GM12891 (cell line): ENCODE measurements at places on chromosomes 11 and 22.
A peak's percentile ranks its signal among the peaks of the same experiment; 100 is the strongest.

- DNase-seq: no peak
These were observed 89.9 kb upstream of the APOA1 start for GRCh38 chr11:116927163-116927974.

DNA sequence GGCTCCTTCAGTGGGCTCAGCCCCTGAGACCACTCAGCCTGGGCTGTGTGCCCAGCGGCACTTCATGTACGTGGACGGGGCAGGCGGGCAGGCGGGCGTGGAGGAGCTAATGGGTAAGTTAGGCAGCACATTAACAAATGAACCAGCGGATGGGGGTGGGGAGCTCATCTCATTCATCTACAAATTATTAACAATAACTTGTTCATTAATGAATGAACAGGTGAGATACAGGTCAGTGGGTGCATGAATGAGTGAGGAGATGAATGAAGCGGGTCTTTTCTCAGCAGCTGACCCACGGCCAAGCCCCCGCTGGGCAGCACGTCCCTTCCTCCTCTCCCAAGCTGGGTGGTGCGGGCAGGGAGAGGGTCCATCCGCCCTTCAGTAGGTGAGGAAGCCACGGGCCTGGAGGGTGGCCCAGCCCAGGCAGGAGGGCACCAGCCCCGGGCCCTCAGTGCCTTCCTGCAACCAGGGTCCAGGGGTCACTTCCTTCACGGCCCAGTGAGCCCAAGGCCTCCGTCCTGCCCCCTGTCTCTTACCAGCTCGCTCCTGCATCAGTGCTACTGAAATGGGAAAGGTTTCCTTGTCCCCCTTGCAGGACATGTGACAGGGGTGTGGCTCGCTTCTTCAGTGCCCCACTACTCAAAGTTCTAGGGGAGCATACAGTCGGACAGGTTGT is 60.5 kb upstream of the KCNQ1OT1 start:
- DNase-seq: no peak

GRCh38 chr11:65292890-65293289 is 21.8 kb upstream of the CDC42EP2 start:
- DNase-seq: no peak

DNA sequence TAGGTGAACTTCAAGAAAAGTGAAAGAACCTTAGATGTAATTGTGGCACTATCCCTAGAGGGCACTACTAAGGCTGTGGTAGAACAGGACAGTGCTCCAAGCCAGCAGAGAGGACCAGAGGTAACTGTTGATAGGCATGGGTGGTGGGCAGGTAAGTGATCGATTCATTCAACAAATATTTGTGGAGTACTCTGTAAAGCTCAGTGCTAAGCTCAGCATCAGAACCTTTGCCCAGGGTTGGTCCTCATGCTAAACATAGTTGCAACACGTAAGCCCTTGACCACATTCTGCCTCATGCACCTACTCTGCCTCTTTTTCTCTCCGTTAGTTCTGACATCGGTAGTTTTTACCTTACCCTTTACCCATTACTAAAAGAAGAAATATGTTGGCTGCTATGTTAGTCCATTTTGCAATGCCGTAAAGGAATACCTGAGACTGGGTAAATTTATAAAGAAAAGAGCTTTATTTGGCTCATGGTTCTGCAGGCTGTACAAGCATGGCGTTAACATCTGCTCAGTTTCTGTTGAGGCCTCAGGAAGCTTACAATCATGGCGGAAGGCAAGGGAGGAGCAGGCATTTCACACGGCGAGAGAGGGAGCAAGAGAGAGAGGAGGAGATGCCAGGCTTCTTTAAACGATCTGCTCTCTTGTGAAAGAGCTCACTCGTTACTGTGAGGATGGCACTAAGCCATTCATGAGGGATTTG is 18.4 kb upstream of the NNMT start:
- DNase-seq: no peak

GRCh38 chr11:58919980-58920379 is 19.3 kb upstream of the GLYATL1 start:
- no peak for DNase-seq

GRCh38 chr22:50074551-50075530 is 10.4 kb downstream of the MLC1 start:
- no peak for DNase-seq

GRCh38 chr11:43532041-43532440 is 148.5 kb upstream of the HSD17B12 start:
- no peak for DNase-seq

- no peak for DNase-seq
These were observed 43.2 kb downstream of the ME3 start for GRCh38 chr11:86629045-86629706.

GRCh38 chr11:45622861-45623260 is 42.6 kb downstream of the CHST1 start:
- DNase-seq: no peak

GRCh38 chr22:20946080-20946986 is 20.7 kb upstream of the AIFM3 start:
- DNase-seq: no peak

GRCh38 chr11:119747868-119748660 is 19.1 kb upstream of the NECTIN1 start:
- no peak for DNase-seq

- peak; percentile 86 for DNase-seq
These were observed 4.0 kb upstream of the MCAM start for GRCh38 chr11:119320776-119321524.

GRCh38 chr22:31046539-31047226 is 34.4 kb upstream of the SMTN start:
- DNase-seq: no peak

DNA sequence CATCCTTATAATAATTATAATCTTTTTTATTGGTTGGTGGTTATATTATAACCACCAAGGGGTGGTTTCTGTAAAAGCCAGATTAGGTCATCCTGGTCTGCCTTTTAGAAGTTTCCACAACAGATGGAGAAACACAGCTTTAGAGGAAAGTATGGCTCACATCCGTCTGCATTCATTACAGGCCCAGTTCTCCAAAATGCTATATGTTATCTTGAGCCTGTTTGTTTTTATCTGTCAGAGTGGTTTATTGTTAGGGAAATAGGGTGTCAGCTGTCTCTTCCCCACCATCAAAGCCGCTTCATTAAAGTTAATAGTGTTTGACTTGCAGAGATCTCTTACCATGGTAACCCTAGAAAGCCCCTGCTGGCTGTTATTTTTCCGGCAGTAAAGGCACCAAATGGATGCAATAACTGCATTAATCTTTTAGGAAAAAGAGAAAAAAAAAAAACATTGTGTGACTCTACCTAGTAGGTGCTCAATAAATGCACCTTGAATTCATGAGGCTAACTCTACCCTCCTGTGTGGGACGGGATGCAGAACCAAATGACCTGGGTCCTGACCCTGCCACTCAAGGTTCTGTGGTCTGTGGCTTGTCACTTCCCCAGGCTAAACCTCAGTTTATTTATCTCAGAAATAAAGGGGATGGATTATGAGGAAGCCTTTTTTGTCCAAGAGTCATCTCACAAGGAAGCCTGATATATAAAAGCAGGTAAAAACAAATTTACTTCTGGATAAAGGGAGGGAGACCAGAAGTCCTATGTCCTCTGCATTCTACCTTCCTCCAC is 118.3 kb downstream of the WT1 start:
- DNase-seq: no peak

GRCh38 chr11:117417856-117418255 is 90.2 kb downstream of the CEP164 start:
- DNase-seq: no peak

DNA sequence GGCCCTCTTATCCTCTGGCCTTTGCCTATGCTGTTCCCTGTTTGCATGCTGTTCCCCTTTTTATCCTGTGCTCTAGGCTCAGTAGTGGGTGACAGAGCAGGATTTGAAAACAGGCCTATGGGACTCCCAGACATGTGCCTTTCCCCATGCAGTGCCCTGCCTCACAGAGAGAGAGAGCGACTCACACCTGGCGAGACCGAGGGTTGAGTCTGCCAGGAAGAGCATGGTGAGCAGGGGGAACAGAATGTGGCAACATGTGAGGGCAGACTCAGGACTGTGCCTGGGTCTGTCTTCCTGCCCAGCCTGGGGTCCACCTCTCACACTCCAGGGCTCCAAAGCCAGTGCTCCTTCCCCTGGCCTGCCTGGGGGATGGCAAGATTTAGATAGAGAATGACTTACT is 75.0 kb downstream of the NFAM1 start:
- no peak for DNase-seq

DNA sequence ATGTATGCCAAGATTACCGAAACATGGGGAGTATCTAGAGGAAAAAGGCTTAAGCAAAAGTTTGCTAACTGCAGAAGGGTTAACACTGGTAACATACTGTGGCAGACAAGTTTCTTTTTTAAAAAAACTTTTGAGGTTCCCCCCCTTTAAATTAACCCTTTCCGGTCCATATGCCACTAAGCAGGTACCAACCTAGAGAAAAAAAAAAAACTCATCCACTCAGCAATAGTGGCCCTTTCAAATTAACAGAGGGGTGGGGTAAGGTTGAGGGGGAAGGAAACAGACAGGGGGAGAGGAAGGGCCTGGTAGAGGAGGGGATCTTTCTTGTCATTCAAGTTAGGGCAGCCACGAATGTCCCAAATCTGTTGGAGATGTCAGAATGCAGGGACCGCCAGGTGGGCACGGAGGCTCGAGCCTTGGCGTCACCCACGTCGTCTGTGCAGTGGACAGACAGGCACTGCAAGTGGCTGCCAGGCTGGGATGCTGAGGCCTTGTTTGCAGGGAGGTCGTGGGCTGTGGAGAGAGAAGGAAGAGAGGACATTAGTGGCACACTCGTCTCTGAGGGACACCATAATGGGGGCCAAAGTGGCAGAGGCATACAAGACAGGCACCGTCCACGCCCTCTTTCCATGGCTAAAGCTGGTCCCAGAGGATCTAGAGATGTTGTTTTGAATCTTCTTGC is 50.8 kb downstream of the MN1 start:
- DNase-seq: no peak

DNA sequence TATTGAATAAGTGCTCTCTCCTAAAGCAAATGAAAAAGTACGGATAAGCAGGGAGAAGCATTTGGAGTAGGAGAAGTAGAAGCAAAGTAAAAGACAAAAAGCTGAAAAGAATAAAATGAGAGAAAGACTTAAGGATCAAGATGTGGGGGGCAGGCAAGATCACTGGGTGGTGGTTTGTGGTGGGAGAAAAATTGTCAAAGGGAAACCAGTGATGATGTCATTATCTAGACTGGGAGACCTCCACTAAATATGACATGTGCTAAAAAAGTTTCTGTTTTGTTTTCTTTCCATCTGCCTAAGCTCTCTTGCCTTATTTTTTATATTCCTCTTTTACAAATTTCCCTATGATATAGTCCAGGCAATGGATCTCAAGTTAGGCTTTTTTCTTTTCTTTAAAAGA is 14.8 kb upstream of the MAML2 start:
- DNase-seq: no peak

GRCh38 chr11:116276051-116277044 is 496.4 kb downstream of the BUD13 start:
- peak; percentile 81 for DNase-seq

GRCh38 chr22:44045145-44045544 is 21.0 kb downstream of the PARVB start:
- DNase-seq: no peak

- DNase-seq: no peak
These were observed 20.8 kb downstream of the NTM start for GRCh38 chr11:131391176-131391575.

DNA sequence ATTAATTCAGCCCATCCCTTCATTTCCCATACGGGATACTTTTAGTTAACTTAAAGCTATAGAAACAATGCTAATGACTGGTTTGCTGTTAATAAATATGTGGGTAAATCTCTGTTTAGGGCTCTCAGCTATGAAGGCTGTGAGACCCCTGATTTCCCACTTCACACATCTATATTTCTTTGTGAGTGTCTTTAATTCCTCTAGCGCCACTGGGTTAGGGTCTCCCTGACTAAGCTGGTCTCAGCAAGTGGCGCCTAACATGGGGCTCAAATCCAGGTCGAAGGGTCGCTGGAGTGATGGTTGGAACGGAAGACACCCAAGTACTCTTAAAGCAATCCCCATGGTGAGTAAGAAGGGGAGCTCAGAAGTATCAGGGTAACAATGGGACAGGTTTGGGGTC is 14.4 kb upstream of the OOSP1 start:
- DNase-seq: no peak

- DNase-seq: no peak
These were observed 47.1 kb downstream of the ADAMTS8 start for GRCh38 chr11:130381317-130381716.

GRCh38 chr11:118016104-118016503 is 29.9 kb downstream of the IL10RA start:
- DNase-seq: no peak

GRCh38 chr11:61842528-61842820 is 14.4 kb downstream of the FADS2 start:
- DNase-seq: no peak

DNA sequence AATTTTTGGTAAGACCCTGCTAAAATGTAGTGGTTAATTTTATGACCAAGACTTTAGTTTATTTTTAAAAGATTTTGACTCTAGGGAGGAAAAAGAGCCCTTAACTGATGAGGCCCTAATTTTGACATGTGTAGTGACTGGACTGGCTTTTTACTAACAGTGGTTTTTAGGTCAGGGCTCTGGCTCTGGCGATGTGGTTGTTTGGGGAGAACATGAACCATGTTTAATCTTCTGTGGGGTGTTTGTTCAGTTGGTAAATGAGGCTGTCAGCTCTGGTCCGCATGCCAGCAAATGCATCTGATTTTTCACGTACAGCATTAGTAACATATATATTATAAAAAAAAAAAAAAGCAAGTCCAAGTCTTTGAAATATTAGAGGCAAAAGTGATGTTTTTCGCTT is 104.3 kb downstream of the EXT2 start:
- no peak for DNase-seq

DNA sequence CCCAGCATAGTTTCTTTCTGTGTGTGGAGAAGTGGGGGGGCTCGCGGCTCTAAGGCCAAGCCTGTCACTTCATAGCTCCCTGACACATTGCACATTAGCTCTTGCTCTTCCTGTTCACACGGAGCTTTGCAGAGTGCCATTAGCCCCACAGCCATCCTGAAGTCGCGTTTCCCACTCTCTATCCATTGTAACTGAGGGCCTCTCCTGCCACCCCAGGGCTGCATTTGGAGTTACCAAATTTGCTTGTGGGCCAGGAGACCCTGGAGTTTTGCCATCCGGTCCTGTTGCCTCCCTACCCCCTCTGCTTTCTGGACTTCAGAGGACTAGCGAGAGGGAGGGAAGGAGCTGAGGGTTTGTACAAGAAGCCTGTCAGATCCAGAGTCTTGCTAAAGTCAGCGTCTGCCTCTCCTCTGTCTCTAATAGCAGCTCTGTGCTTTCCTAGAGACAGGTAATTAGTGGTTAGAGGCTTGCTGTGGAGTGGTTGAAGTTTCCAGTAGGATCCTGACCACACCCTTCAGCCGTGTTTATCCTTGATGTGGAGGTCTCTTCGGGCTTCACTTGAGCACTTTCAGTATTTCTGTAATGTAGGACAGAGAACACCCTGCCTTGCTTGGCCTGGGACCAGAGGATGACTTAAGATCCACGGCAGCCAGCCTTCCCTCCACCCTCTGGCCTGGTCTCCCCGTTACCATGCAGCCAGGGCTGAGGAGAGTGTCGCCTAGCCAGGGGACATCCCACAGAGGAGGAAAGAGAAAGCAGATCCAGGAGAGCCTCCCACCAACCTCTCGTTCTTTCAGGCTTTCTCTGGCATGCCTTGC is 14.1 kb downstream of the DCPS start:
- no peak for DNase-seq
